Caudate nucleus (tissue), 63 donors: ENCODE measurements at places on chromosomes 5 and 9.

DNA sequence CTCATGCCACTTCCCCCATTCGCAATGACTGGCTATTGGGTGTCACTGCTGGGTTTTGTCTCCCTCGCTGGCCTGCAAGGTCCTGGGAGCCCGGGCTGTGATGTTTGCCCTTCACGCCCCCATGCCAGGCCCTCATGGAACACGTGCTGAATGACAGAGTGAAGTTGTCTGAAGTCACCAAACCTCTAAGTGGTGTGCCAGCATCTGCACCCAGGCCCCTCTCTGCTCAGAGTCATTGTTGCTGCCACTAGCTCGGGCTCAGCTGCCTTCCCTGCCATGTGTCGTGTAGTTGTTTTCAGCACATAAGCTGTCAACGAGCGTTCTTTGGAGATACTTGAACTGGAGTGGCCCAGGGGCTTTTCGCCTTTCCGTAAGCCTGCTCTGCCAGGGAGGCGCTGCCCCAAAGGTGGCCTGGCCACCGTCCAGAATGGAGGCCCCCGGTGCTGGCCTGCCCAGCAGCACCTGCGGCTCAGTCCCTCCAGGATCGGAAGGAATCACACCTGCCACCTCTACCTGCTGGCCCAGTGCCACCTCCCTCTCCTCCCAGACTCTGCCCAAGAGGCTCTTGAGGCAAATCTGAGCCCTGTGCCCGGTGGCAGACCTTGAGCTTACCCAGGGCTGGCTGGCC, 250.1 kb downstream of the PBX3 start:
- no peak for DNase-seq

DNA sequence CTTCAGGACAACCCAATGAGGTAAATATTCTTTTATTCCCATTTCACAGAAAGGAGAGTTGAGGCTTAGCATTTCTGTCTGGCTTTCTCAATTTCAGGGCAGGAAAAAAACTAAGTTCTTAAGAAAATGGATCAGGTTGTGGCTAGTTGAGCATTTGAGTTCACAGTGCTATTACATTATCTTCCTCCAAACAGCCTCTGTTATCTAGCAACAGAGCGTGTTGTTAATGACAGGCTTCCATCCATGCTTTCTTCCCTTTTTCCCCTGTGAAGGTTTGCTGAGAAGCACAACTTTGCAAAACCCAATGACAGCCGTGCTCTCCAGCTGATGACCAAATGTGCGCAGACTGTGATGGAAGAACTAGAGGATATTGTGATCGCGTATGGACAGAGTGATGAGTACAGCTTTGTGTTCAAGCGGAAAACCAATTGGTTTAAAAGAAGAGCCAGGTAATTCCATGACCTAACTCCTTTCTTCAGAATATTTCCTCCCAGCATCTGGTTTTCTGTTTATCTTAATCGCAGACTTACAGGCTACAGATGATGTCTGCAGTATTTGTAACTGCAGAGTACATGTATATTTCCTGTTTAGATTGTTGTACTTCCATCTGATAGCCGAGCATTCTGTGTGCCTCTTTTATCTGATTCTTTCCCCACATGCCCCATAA, 1.5 kb downstream of the THG1L start:
- DNase-seq: no peak

GRCh38 chr9:12463641-12464040, 229.5 kb upstream of the TYRP1 start:
- no peak for DNase-seq

DNA sequence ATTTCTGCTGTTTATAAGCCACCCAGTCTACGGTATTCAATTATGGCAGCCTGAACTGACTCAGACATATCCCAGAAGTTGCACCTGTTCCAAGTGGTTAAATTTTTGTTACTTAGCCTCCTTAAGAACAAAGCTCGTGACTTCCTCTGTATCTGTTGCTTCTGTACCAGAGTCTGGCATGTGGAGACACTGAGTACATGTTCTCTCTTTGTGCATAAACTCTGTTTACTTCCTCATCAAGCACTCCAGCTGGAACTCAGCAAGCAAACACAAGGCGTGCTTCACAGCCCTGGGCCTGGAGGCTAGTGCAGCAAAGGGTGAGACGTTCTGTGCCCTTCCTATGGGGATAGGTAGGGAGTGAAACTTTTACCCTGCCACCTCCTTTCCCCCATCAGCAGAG, 19.0 kb downstream of the C9orf152 start:
- no peak for DNase-seq

DNA sequence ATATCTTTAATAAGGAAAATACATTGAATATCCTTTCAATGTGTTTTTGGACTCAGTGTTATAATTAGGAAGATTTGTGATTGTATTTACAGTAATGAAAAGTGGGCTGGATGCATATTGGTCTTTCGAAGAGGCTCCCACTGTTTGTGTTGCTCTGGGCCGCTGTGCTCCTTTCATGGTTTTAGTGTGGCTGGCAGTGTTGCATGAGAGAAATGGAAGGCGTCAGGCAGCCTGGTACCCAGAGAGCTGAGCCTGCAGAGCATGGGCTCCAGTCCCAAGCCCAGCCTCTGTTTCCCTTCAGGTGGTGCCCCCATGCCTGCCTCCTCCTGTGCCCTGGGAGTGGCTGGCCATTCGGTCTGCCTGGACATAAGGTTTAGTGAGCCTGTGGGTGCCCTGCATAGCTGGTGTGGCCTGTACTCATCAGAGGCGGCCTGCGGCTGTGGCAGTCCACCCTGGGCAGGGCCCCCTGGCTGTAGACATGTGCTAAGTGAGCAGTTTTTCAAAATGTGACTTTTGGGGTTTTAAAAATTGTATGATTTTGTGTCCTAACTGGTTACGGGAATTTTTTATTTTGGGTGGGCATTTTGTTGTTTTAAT, 27.4 kb upstream of the FAM120AOS start:
- DNase-seq: no peak

DNA sequence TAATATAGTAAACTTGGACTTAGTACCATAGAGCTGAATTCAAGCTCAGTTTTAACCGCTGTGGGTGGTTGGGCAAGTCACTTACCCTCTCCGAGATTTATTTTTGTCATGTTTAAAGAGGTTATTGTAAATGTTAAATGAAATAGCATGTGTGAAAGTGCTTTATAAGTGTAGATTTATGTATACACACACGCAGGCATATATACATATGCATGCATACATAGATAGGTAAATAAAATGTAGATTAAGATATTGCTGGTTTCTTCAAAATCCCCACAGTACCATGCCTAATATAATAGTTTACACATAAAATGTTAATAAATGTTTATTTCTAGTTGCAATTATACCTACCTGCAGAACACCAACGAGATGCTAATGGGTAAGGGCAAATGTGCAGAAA, 164.5 kb upstream of the EGFLAM start:
- DNase-seq: no peak

DNA sequence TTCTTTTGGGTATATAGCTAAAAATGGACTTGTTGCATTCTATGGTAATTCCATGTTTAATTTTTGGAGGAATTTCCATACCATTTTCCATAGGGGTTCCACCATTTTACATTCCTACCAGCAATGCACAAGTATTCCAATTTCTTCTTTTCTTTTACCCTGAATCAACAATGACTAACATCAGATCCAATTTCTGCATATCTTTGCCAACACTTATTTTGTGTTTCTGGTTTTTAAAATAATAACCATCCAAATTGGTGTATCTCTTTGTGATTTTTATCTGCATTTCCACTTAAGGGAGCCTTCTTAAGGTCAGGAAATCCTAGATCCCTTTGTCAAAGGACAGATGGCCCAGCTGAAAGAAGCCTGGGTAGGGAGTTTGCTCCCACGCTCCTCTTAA, 29.5 kb upstream of the SMU1 start:
- no peak for DNase-seq

DNA sequence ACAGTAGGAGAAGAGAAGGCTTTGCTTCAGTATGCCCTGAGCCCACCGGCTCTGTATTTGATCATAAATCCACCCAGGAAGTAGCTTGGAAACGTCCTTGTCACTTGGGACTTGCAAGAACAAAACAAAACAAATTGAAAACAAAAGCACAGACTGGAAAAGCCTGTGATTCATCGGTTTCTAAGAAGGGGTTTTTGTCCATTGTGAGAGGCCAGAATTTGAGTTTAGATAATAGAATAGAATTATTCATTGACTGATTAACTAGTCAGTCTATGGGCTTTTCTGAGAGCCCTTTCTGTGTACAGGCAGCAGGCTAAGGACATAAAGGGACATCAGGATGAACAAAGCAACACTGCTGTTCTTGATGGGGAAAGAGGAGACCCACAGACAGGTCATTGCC, 424.8 kb downstream of the IRX1 start:
- DNase-seq: no peak

GRCh38 chr9:106321394-106322180, 541.4 kb upstream of the ZNF462 start:
- no peak for DNase-seq

GRCh38 chr5:167245868-167246267, 1045.6 kb upstream of the WWC1 start:
- no peak for DNase-seq
